RWPE2 (cell line): ENCODE measurements at places on chromosomes 7 and 10.

DNA sequence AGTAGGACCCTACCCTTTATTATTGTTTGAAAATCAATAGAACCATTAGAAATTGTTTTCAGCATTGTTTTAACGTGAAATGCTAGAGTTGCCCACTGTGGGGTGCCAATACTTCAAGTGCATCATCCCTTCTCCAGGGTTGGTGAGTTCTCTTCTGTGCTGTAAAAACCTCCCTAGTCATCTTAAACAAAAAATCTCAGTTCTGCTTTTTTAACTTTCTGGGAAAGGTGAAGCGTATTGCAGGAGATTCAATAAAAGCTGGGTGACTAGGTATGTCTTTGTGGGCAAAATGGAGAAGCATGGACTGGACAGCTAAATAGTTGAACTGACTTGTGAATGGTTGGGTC lies 699.1 kb downstream of the SUGCT start:
- no peak overlapping the region for H3K27ac ChIP-seq
- no peaks in the 10 kb centered on the region for H3K4me1 ChIP-seq
- no peak overlapping the region for H3K4me3 ChIP-seq
- no peaks in the 10 kb centered on the region for H3K27me3 ChIP-seq
- H3K36me3 ChIP-seq = no peaks in the 10 kb centered on the region

DNA sequence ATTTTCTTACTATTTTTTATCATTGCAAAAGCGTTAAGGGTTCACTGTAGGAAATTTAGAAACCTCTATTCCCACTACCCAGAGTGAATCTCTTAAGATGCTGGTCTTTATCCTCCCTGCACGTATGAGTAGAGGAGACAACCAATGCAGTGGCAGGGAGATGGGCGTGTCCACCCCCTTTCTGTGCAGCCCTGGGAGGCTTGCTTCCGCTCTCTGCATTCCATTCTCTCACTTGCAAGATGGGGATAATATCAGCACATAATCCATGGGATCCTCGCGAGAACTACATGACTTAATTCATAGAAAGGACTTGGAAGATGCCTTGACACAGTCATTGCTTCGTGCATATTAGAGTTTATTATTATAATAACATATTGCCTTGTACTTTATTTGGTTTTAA lies 196.2 kb downstream of the KLF6 start:
- H3K36me3 ChIP-seq = no peaks in the 10 kb centered on the region
- no peak overlapping the region for H3K4me3 ChIP-seq
- H3K4me1 ChIP-seq = no peaks in the 10 kb centered on the region
- no peak for DNase-seq
- no peak overlapping the region for H3K27ac ChIP-seq

GRCh38 chr7:48085942-48086341 lies 3.1 kb upstream of the UPP1 start:
- H3K27me3 ChIP-seq = no peaks in the 10 kb centered on the region
- H3K27ac ChIP-seq = peak overlapping the region; percentile 98
- peaks cover 14% of the 10 kb centered on the region for H3K36me3 ChIP-seq
- H3K4me3 ChIP-seq = no peak overlapping the region
- peaks cover 63% of the 10 kb centered on the region for H3K4me1 ChIP-seq

DNA sequence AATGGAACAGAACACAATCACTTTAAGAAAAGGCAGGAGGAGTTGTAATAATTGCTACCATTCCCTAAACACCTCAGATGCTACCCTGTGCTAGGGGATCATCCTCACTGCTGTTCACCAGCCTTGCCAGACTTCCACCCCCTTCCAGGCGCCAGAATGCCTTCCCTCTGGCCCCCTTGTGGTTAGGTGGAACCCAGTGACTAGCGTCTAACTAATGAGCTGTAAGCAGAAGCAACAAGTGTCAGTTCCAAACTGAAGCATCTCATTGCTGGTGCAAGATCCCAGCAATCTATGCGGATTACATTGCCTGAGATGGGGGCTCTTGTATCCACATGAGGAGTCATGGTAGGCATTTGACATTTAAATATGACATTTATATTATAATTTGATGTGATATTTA lies 86.6 kb downstream of the FRMD4A start:
- no peak overlapping the region for H3K27ac ChIP-seq
- H3K27me3 ChIP-seq = no peaks in the 10 kb centered on the region
- no peaks in the 10 kb centered on the region for H3K36me3 ChIP-seq
- peaks cover 4% of the 10 kb centered on the region for H3K4me1 ChIP-seq
- no peak overlapping the region for H3K4me3 ChIP-seq

GRCh38 chr7:48634116-48634632 lies 290.2 kb upstream of the CDC14C start:
- H3K27ac ChIP-seq = no peak overlapping the region
- no peaks in the 10 kb centered on the region for H3K27me3 ChIP-seq
- H3K36me3 ChIP-seq = no peaks in the 10 kb centered on the region
- H3K4me1 ChIP-seq = peaks cover 20% of the 10 kb centered on the region
- no peak overlapping the region for H3K4me3 ChIP-seq
- DNase-seq = no peak

- no peak for DNase-seq
- H3K27ac ChIP-seq = no peak overlapping the region
- H3K4me3 ChIP-seq = no peak overlapping the region
- no peaks in the 10 kb centered on the region for H3K4me1 ChIP-seq
- H3K36me3 ChIP-seq = no peaks in the 10 kb centered on the region
Observed at GRCh38 chr7:71735961-71736556, 604.1 kb downstream of the GALNT17 start.

DNA sequence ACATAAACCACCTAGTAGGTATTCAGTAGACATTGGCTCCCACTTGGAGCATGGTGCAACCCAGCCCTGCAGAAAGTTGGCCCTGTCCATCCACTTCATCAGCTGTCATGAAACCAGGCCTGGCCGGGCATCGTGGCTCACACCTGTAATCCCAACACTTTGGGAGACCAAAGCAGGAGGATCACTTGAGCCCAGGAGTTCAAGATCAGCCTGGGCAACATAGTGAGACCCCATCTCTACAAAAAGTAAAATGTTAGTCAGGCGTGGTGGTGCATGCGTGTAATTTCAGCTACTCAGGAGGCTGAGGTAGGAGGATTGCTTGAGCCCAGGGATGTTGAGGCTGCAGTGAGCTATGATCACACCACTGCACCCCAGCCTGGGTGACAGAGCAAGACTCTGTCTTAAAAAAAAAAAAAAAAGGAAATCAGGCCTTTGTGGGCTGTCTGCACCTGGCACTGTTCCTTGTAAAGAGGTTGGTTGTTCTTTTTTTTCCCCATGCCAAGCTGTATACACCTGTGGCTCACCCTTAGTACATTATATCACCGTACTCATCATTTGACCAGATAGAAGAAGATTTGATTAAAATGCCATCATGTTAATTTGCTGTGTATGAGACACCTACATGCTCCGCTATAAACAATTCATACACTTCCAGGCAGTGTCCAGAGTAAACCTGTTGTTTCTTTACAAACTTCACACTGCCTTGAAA lies 45.4 kb upstream of the GRID1 start:
- H3K4me1 ChIP-seq = no peaks in the 10 kb centered on the region
- H3K27me3 ChIP-seq = no peaks in the 10 kb centered on the region
- DNase-seq = no peak
- H3K4me3 ChIP-seq = no peak overlapping the region
- H3K36me3 ChIP-seq = no peaks in the 10 kb centered on the region
- H3K27ac ChIP-seq = no peak overlapping the region

- no peaks in the 10 kb centered on the region for H3K4me1 ChIP-seq
- H3K27me3 ChIP-seq = peaks cover 24% of the 10 kb centered on the region
- DNase-seq = no peak
- no peak overlapping the region for H3K4me3 ChIP-seq
- no peaks in the 10 kb centered on the region for H3K36me3 ChIP-seq
Observed at GRCh38 chr7:155418941-155419755, 38.8 kb upstream of the EN2 start.

DNA sequence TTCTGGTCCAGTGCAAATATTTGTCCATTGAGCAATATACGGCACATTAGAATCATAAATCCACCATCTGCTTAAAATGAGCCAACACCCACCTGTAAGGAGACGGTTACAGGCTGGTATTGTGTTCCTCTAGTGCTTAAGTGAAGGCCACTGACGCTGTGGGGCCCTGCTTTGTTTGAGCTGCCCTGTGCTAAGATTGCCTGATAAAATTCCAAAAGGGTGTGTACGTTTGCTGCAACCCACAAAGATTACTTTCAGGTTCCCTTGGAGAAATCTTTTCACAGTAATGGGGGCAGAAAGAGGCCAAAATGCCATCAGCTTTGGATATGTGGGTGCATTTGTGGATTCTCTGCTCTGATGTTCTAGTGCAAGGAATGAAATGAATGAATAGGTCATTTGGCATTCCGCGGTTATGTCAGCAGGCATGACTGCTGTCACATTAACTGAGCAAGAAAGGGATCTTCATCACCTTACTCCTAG lies 34.4 kb downstream of the AGR3 start:
- H3K36me3 ChIP-seq = no peaks in the 10 kb centered on the region
- no peak overlapping the region for H3K4me3 ChIP-seq
- H3K27ac ChIP-seq = peak overlapping the region; percentile 64
- no peak for DNase-seq

GRCh38 chr10:7738536-7739407 lies 35.7 kb downstream of the ITIH2 start:
- no peak overlapping the region for H3K4me3 ChIP-seq
- no peaks in the 10 kb centered on the region for H3K27me3 ChIP-seq
- no peak overlapping the region for H3K27ac ChIP-seq

GRCh38 chr7:151371266-151371665 lies 29.7 kb downstream of the NUB1 start:
- no peak overlapping the region for H3K27ac ChIP-seq
- DNase-seq = no peak
- no peak overlapping the region for H3K4me3 ChIP-seq
- peaks cover 34% of the 10 kb centered on the region for H3K36me3 ChIP-seq
- H3K27me3 ChIP-seq = no peaks in the 10 kb centered on the region

DNA sequence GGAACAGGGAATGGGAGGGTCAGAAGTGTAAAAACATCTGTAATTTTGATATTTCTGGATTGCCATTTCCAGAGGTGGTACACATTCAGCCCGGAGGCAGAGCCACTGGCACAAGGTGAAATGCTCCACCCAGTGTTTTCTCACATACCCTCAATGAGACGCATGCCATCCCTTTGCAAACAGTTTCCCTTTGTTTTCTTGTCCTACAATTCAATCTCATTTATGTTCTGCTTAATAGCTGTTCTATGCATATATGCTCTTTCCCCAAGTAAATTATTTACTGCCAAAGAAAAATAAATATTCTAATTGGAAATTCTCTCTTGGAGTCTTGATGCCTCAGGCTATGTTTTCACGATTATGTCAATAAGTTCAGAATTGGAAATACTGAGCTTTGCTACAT lies 369.7 kb upstream of the AKR1E2 start:
- no peak for DNase-seq
- no peak overlapping the region for H3K4me3 ChIP-seq
- H3K4me1 ChIP-seq = peaks cover 2% of the 10 kb centered on the region
- no peaks in the 10 kb centered on the region for H3K27me3 ChIP-seq
- H3K36me3 ChIP-seq = no peaks in the 10 kb centered on the region

- no peak overlapping the region for H3K4me3 ChIP-seq
- H3K27ac ChIP-seq = no peak overlapping the region
- no peaks in the 10 kb centered on the region for H3K27me3 ChIP-seq
- H3K4me1 ChIP-seq = no peaks in the 10 kb centered on the region
- DNase-seq = no peak
Observed at GRCh38 chr7:148572067-148572522, 18.5 kb upstream of the C7orf33 start.

GRCh38 chr10:76329891-76330575 lies 898.6 kb downstream of the LRMDA start:
- H3K27me3 ChIP-seq = no peaks in the 10 kb centered on the region
- peaks cover 29% of the 10 kb centered on the region for H3K4me1 ChIP-seq
- no peak for DNase-seq
- peak overlapping the region; percentile 60 for H3K27ac ChIP-seq
- H3K4me3 ChIP-seq = no peak overlapping the region

GRCh38 chr10:27433976-27434375 lies 70.1 kb upstream of the RAB18 start:
- no peaks in the 10 kb centered on the region for H3K27me3 ChIP-seq
- H3K4me3 ChIP-seq = no peak overlapping the region
- peak overlapping the region; percentile 35 for H3K27ac ChIP-seq
- H3K4me1 ChIP-seq = peaks cover 10% of the 10 kb centered on the region
- DNase-seq = no peak

- H3K36me3 ChIP-seq = no peaks in the 10 kb centered on the region
- H3K4me3 ChIP-seq = no peak overlapping the region
- no peak for DNase-seq
- no peak overlapping the region for H3K27ac ChIP-seq
- no peaks in the 10 kb centered on the region for H3K27me3 ChIP-seq
Observed at GRCh38 chr7:8134089-8134733, 127.8 kb downstream of the ICA1 start.

- H3K4me3 ChIP-seq = peak overlapping the region; percentile 57
- no peak for DNase-seq
- H3K4me1 ChIP-seq = no peaks in the 10 kb centered on the region
- peak overlapping the region; percentile 31 for H3K27ac ChIP-seq
Observed at GRCh38 chr10:89250865-89251408, 638 bp downstream of the LIPA start.

- H3K4me1 ChIP-seq = no peaks in the 10 kb centered on the region
- H3K4me3 ChIP-seq = no peak overlapping the region
- no peak for DNase-seq
- H3K27me3 ChIP-seq = no peaks in the 10 kb centered on the region
- H3K27ac ChIP-seq = no peak overlapping the region
Observed at GRCh38 chr7:82548141-82548688, 104.6 kb upstream of the CACNA2D1 start.

DNA sequence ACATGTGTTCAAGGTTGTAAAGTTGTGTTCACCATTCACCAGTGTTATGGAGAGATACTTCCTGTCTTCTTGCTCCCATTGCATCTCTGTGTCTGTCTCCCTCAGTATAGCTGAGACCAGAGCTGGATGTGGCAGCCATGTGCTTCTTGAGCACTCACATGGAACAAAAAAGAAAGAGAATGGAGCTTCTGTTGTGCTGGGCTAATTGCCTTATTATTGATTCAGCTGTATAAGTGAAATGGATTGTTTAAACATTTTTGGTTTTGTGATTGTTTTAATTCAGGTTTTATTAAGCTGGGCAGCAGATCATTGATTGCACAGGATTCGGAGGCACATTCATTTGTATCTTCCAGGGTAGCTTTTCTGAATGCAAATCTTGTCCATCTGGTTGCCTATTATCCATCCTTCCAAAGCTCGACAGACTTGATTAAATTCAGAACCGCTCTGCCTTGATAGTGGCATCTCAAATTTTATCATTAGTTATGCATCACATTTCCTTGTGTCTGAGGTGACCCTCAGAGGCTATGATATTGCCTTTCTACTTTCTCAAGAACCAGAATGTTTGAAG lies 119.9 kb downstream of the CCNY start:
- no peaks in the 10 kb centered on the region for H3K27me3 ChIP-seq
- H3K27ac ChIP-seq = no peak overlapping the region
- H3K36me3 ChIP-seq = no peaks in the 10 kb centered on the region
- no peak for DNase-seq
- no peak overlapping the region for H3K4me3 ChIP-seq
- H3K4me1 ChIP-seq = peaks cover 21% of the 10 kb centered on the region

- H3K36me3 ChIP-seq = no peaks in the 10 kb centered on the region
- H3K4me3 ChIP-seq = no peak overlapping the region
- H3K4me1 ChIP-seq = peaks cover 24% of the 10 kb centered on the region
- H3K27me3 ChIP-seq = no peaks in the 10 kb centered on the region
- H3K27ac ChIP-seq = peak overlapping the region; percentile 17
- DNase-seq = no peak
Observed at GRCh38 chr7:96084881-96085553, 236.9 kb downstream of the SLC25A13 start.

- peaks cover 67% of the 10 kb centered on the region for H3K27me3 ChIP-seq
- no peaks in the 10 kb centered on the region for H3K4me1 ChIP-seq
- no peak overlapping the region for H3K27ac ChIP-seq
- H3K36me3 ChIP-seq = no peaks in the 10 kb centered on the region
Observed at GRCh38 chr10:100622946-100623345, 87.2 kb downstream of the HIF1AN start.
